Activated CD8-positive, alpha-beta memory T cell treated with anti-CD3 and anti-CD28 coated beads for 48 hours (primary cell): ENCODE measurements at places on chromosomes 1 and 21.

- DNase-seq, result no peak
Observed at GRCh38 chr1:172622541-172622940, 36.4 kb upstream of the FASLG start.

DNA sequence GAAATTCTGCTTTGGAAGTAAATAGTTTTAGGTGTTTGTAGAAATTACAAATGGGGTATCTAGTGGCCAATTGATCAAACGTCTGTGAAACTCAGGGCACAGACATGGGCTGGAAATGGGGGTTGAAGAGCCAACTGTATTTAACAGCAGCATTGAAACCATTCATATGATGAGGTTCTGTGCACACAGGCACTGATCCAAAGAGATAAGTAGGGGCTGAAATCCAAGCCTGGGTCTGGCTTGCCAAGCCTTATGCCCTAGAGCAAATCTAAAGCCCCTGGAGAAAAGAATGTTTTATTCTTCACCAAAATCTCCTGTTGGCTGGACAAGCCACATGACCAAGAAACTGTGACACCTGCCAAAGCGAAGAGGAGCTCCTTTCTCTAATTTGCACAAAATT lies 67.6 kb upstream of the ST6GALNAC5 start:
- no peak for DNase-seq

- no peak for DNase-seq
Observed at GRCh38 chr1:41681331-41682098, 197.0 kb upstream of the EDN2 start.

DNA sequence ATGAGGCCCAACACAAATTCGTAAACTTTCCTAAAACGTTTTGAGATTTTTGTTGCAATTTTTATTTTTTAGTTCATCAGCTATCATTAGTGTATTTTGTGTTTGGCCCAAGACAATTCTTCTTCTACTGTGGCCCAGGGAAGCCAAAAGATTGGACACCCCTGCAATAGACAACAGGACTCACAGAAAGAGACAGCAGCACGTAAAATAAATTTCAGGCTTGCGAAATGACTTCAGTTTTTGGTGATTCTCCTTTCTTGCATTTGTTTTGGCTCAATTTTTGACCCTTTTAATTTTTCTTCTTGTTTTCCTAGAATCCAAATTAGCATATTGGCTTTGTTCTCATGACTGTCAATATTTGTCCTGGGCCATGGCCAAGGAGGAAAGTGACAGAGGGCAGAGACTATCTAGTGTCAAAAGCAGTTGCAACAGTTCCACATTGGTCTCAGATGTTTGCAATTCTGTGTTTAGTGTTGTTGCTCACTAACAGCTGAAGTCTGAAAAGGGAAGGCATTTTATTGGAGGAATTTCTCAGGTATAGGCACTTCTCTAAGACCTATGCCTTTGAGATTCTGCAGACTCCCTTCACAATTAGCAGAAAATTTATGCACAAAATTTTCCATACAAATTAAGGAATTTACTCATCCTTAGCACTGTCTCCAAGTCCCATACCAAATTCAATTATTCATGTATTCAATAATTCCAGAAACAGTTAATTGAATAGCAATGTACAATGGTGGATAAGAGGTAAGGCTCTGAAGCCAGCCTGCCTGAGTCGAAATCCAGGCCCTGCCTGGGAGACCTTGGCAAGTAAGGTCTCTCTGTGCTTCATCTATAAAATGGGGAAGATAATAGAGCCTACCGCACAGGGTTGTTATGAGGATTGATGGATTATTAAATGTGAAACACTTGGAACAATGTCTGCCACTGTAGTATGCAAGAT lies 160.9 kb upstream of the IVNS1ABP start:
- DNase-seq, result no peak

DNA sequence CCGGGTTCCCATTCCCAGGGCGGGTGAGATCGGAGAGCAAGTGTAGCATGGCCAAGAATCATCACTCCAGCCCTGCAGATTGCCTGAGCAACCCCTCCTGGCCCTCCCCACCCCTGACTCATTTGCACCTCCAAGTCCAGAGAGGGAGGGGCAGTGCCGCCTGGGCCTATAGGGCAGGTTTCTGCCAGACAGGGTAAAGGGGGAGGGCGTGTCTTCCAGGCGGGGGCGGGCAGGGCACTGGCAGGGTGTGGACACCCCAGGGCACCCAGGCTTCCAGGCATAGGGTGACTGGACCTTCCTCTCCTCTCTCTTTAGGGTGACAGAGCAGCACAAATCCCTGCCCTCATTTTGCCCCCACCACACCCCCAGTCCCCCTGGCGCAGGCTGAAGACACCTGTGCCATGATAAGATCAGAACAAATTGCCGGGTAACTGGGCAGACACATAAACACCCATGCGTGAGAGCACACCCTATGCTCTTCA lies 3.2 kb upstream of the CRYBG2 start:
- DNase-seq, result no peak

- no peak for DNase-seq
Observed at GRCh38 chr1:85027242-85027983, 20.9 kb downstream of the MCOLN3 start.

DNA sequence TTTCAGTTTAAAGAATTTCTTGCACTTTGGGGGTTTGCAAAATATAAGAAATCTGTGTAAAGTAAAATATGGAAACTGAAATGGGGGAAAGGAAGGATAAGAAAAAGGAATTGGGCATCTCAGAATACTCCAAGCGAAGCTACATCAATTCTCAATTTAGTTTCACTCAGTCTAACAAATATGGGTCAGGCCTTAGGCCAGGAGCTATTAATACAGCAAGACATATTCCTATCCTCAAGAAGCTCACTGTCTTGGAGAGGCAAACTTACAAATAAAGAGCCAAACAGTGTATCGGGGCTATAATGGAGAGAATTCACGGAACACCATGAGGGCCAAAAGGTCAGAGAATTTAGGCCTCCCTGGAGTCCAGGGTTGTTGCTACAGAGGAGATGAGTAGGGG lies 43.0 kb upstream of the CCDC190 start:
- no peak for DNase-seq

GRCh38 chr1:210376836-210377372 lies 48.2 kb downstream of the HHAT start:
- no peak for DNase-seq

DNA sequence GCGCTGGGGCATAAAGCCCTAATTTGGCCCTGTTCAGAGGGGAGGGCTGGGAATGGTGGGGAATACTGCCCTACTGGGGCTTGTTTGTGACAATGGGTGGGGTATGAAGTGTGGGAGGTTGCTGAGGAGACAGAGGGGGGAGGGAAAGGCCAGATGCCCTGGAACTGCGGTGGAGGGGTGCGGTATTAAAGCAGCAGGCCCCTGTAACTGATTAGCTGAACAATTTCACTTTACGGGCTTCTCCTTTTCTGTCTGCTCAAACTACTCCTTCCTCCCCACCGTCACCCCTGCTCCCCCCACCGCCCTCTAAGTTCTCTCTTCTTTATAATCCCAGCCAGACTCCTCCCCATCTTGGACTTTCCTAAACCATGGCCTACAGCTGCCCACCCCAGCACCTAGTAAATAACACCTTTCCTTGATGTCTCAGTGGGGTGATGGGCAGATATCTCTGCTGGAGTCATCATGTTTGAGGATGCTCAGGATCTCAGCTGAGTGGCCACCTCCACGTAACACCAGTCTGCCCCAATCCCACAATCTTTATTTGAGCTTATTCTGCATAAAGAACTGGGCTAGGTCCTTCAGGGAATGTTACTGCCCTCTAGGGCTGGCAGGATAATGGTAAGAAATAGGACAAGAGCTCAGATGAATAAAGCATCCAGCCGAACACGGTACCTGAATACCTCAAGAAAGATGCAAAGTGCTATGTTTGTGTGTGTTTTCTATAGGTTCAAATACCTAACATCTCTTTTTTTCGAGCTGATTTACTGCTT lies 33.5 kb downstream of the XCL1 start:
- DNase-seq, result no peak

DNA sequence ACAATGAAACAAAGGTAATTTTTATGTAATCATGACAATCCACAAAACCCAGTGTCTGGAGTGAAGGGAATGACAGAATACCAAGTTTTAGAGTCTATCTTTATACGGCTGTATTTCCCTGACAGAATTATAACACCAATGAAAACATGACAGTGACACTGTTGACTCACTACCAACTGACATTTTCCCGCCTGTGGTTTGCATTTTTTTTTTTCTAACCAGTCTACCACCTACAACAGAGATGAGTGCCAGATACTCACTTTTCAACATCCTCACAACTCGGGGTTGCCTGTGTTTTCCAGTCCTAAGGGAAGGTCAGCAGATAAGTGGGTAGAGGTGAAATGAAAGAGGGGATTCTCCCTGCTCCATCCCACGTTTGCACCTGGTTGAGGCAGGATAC lies 118.9 kb downstream of the KCNJ6 start:
- DNase-seq, result no peak

- no peak for DNase-seq
Observed at GRCh38 chr21:26539566-26539965, 33.5 kb downstream of the CYYR1 start.
